ENCODE measurements at places on chromosomes 6 and 20.

- no peak for DNase-seq
These were observed 518.1 kb downstream of the TFAP2A start for GRCh38 chr6:9896806-9897205.

GRCh38 chr20:1734269-1734858, 76.8 kb upstream of the SIRPG start:
- no peak for DNase-seq

DNA sequence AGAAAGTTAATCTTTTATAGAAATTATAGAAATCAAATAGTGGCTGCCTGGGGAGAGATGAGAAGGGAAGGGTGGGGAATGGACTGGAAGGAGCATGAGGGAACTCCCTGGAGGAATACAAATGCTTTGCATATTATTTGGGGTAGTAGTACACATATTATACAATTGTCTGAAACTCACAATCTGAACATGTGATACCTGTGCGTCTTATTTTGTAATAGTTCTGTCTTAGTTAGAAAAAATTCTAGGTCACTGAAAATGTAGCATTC, 30.7 kb upstream of the SPTLC3 start:
- no peak for DNase-seq

DNA sequence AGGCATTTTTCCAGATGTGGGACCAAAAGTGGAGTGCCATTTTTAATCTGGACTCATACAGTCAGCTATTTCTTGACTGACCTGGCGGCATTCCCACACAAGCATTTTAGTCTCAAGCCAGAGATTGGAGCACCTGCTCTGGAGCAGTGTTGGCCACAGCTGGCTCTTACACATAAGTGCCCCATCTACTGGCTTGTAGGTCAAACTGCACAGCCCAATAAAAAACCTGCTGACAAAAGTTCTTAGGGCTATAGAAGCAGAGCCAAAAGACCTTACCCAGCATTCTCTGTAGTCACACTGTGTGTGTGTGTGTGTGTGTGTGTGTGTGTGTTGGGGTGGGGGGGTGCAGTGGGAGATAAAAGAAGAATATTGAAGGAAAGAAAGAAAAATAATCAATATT, 38.6 kb upstream of the SENP6 start:
- DNase-seq: no peak

DNA sequence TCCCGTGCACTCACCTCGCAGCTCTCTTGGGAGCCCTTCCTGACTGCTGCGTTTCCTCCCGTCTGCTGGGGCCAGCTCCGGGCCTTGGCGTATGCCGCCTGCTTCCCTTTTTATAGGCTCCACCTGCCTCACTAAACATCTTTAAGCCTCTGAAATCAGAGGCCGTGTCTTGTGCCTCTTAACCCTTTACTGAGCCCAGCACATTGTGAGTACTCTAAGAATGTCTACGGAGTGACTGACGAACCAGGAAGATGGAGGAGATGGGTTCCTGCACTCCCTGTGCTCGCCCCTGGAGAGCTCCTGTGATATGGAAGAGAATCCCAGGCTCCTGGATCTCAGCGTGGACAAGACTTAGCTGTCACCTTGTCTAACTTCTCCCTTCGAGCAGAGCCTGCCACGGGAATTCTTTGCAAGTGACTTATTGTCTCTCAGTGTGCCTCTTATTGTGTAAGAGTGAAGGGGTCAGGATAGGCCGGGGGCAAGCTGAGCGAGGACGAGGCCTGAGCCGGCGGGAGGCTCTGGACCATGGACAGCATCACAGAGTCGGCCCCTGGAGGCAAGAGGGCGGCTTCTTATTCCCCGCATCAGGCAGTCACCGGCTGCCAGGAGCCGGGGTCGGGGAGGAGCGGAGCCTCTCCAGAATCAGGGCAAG, 70.9 kb upstream of the CCDC167 start:
- DNase-seq: no peak

DNA sequence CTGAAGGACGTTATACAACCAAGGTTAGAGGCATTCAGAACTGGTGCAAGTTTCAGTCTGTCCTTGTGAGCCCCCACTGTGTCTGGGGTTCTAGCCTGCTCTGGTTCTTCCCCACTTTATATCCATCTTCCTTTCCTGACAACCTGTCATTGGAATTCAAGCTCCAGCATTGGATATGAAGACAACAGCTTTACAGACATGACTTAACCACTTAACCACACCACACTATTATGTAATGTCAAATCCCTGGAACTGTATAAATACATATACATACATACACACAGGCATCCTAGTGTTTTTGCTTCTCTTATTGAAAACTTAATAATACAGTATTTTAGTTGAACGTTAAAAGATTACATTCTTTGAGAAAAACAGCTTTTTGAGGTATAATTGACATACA, 217.9 kb upstream of the SGK1 start:
- DNase-seq: no peak

- no peak for DNase-seq
These were observed 521 bp upstream of the LKAAEAR1 start for GRCh38 chr20:64084685-64085152.

GRCh38 chr6:125987026-125987617, 782 bp downstream of the TRMT11 start:
- DNase-seq: no peak

DNA sequence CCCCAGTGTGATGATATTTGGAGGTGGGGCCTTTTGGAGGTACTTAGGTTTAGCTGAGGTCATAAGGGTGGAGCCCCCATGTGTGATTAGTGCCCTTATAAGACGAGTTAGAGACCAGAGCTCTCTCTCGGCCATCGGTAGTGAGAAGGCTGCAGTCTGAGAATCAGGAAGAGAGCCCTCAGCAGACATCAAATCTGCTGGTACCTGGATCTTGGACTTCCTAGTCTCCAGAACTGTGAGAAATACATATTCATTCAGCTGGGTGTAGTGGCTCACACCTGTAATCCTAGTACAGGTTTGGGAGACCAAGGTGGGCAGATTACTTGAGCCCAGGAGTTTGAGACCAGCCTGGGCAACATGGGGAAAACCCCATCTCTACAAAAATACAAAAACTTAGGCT, 48.7 kb upstream of the DDR1 start:
- no peak for DNase-seq

- no peak for DNase-seq
These were observed 669 bp downstream of the PDCD2 start for GRCh38 chr6:170583756-170584180.

- no peak for DNase-seq
These were observed 461.3 kb downstream of the GJA1 start for GRCh38 chr6:121896771-121897170.

DNA sequence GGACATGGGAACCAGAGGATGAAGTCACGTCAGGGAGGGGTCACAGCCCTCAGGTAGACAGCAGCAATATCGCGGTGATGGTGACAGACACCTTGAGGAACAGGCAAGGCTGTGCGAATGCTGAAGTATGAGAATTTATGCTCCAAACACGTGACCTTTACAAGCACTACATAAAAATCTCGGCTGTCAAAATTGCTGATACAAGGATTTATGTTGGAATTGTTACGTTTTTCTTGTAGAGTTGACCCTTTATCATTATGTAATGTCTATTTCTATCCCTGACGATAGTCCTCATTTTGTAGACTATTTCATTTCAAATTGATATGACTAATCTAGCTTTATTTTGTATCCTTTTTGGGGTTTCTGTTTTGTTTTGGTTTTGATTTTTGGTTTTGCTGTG, 311.1 kb downstream of the C6orf118 start:
- DNase-seq: no peak

GRCh38 chr20:48703511-48704219, 124.1 kb downstream of the PREX1 start:
- no peak for DNase-seq
